Psoas muscle (tissue), 8 donors: ENCODE measurements at places on chromosomes 11 and 22. TPM values are rescaled to one million over a fixed set of nuclear protein-coding genes. Genes with fewer than 3 reads are reported as not detected.

RBM14 gene
- polyA plus RNA-seq: 15.0 TPM

FOLR3 gene
- not detected for polyA plus RNA-seq

DNA sequence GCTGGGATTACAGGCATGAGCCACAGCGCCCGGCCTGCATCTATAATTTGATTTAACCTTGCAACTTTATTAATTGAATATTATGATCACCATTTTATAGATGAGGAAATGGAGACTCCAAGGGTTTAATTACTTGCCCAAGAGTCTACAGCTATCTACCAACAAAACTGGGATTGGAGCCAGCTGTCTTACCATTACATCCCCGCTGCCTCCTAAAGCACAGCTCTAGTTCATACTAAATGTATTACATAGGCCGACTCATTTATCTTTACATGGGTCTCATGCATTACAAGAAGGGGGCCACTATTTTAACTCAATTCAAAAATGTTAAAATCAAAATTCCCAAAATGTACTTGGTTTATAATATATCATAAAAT lies 14.1 kb upstream of the TMA7B start:
- DNase-seq: no peak

DNA sequence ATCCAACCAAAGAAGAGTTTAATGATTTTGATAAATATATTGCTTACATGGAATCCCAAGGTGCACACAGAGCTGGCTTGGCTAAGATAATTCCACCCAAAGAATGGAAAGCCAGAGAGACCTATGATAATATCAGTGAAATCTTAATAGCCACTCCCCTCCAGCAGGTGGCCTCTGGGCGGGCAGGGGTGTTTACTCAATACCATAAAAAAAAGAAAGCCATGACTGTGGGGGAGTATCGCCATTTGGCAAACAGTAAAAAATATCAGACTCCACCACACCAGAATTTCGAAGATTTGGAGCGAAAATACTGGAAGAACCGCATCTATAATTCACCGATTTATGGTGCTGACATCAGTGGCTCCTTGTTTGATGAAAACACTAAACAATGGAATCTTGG lies 23.9 kb downstream of the KDM4D start:
- no peak for DNase-seq

GRCh38 chr11:120078397-120078796 lies 59.5 kb downstream of the TRIM29 start:
- no peak for DNase-seq

SPDYC gene
- polyA plus RNA-seq: not detected

DNA sequence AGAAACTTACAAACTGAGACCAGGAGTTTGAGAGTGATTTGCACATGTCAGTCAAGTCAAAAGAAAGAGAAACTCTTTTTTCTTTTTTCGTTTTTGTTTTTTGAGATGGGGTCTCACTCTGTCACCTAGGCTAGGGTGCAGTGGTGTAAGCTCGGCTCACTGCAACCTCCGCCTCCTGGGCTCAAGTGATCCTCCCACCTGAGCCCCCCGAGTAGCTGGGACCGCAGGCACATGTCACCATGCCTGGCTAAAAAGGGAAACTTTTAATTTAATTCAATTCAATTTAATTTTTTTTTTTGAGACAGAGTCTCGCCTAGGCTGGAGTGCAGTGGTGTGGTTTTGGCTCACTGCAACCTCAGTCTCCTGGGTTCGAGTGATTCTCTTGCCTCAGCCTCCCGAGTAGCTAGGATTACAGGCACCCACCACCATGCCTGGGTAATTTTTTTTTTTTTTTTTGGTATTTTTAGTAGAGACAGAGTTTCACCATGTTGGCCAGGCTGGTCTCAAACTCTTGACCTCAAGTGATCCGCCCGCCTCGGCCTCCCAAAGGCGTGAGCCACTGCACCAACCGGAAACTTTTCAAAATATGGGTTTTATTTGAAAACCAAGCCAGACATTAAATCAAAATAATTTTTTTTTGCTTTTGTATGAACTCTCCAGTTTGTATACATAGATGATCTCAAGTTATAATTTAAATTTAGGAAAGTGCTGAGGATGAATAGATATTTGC lies 9.9 kb downstream of the UCP3 start:
- DNase-seq: no peak

TMEM138 gene
- polyA plus RNA-seq: 31.5 TPM

DNA sequence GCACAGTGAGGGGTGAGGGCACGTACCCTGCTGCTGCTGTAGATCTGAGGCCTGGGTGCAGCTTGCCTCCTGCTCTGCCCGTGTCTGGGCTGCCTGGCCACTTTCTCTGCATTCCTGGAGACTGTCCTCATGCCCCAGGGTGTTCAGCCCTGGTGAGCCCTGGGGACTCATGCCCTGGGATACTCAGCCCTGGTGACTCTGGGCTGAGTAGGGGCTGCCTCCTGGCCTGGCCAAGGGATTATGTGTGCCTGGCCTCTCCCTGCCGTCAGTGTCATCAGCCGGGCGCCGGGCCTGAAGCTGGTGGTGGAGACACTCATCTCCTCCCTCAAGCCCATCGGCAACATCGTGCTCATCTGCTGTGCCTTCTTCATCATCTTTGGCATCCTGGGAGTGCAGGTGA lies 94.7 kb downstream of the CACNA1I start:
- DNase-seq: no peak

GRCh38 chr11:124898263-124898680 lies 607 bp upstream of the ROBO4 start:
- DNase-seq: no peak

NCAM1 gene
- 1.5 TPM for polyA plus RNA-seq

MOGAT2 gene
- not detected for polyA plus RNA-seq

STK33 gene
- polyA plus RNA-seq: 1.1 TPM

DNA sequence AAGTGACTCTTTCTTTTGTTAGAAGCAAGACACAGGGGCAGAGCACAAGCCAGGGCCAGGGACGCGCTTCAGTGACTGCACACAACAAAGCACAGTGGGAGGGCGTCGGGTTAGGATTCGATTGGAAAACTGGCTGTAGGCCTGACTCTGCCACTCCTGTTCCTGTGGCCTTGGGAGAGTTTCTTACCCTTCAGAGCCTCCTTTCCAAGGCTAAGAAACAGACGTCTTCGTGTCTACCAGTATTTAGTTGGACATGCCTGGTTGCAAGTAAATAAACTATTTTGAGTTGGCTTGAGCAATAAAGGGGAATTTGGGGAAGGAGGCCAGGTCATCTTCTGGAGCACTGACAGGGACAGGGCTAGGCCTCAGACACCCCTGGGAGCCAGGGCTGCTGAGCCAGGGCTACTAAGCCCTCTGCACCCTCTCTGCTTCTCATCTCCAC lies 549.1 kb downstream of the INSC start:
- no peak for DNase-seq

- DNase-seq: no peak
These were observed 55.0 kb upstream of the VSTM5 start for GRCh38 chr11:93905384-93905783.

GRCh38 chr11:44011797-44012196 lies 36.0 kb upstream of the ACCSL start:
- no peak for DNase-seq

DNA sequence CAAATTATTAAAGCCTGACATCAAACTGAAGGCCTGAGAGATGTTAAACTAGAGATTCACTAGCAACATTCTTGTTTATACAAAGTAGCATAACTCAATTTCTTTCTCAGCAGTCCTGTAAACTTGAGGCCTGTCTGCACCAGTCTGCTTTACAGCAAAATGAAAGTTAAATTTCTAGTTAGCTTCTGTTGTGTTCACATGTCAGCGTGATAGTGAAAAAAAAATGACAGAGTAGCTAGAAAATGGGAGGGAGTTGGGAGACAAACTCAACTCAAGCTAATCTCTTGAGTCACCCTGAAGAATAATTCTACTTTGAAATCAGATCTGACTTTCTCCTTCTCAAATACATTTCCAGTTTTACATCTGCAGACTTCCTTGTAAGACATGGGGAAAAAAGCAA lies 6.5 kb downstream of the RBFOX2 start:
- DNase-seq: no peak

- DNase-seq: peak; percentile 92
These were observed at the start of gene LRRC74B for GRCh38 chr22:21045585-21046294. LRRC74B (plus strand) TSS chr22:21045946; CDS start chr22:21045987, 41 bp downstream.

PCNX3 gene
- 6.5 TPM for polyA plus RNA-seq

- no peak for DNase-seq
These were observed 911 bp downstream of the EMID1 start for GRCh38 chr22:29206372-29207242.

DNA sequence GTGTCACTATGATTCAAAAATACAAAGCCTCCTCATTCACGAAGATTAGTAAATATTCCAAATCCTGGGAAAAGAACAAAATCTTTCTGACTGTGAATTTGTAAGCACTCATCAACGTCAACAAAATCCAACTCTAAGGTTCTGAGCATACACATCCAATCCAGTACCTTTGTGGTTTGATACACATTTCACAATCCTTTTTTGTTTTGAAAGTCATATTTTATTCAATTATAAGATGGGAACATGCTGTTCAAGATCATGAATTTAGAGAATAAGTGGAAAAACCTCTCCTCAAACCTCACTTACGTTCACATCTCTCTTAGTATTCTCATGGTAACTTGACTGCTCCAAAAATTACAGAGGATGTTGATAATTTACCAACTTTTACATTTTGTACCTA lies 9.6 kb upstream of the MMP3 start:
- no peak for DNase-seq

DNA sequence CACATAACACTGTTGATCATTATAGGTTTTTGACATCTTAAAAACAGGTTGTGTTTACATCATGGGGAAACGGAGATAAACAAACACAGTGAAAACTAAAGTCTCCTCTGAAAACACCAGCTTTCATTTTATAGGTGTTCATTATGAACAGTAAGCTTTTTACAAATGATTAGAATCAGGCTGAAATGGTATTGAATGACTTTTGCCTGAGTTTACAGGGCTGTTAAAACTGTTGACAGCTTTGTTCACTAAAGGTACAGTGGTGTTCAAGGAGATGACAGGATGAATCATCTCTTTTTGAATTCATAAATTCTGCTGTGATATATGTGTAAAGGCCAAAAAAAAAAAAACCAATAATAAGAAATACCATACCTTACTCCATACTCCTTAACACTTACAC lies 184.6 kb upstream of the CNTN5 start:
- DNase-seq: no peak

DNA sequence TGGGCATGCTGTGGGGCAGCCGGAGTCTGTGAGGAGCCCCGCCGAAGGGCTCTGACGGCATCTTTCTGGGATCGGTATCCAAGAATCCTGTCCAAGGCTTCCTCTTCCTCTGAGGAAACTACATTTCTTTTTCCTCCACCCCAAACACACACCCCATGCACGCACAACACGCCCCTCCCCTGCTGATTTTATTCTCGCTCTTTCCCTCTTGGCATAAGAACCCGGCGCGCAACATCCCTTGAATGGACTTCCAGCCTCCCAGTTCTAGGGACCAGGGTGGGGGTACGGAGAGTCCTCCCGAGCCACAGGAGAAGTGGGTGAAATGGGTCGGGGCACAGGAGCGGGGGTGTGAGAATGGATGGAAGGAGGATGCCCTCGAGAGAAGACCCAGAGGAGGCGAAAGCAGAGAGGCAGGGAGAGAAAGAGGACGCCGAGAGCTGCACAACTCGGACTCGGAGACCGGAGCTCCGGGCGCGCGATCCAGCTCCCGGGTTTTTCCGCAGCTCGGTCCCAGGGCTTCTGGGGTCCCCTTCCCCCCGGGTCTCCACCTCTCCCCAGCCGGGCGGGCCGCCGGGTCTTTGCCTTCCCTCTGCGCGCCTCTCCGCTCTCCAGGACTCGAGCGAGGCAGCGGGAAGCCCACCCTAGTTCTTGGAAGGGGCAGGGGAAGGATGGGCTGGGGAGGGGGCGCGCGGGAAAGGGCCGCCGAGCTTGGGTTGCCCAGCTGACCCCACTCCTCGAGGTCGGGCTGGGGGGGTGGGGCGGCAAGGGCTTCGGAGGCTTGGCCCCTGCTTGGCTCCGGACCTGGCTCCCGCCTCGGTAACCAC lies 1.5 kb upstream of the LARGE1 start:
- DNase-seq: peak; percentile 75

DNA sequence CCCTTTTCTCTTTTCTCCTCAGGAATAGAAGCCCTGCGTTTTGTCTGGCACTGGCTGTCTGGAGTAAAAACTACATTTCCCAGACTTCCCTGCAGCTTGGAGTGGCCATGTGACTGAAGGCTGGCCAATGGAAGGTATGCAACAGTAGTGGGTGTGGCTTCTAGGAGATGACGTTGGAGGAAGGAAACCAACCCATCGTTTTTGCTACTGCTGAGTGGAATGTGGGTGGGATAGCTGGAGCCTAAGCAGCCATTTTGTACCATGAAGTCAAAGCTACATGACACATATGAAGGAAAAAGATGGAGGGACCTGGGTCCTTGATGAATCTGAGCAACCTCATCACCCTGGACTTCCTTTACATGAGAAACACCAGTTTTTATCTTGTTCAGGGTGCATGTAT lies 19.6 kb downstream of the FGF3 start:
- DNase-seq: no peak

DNA sequence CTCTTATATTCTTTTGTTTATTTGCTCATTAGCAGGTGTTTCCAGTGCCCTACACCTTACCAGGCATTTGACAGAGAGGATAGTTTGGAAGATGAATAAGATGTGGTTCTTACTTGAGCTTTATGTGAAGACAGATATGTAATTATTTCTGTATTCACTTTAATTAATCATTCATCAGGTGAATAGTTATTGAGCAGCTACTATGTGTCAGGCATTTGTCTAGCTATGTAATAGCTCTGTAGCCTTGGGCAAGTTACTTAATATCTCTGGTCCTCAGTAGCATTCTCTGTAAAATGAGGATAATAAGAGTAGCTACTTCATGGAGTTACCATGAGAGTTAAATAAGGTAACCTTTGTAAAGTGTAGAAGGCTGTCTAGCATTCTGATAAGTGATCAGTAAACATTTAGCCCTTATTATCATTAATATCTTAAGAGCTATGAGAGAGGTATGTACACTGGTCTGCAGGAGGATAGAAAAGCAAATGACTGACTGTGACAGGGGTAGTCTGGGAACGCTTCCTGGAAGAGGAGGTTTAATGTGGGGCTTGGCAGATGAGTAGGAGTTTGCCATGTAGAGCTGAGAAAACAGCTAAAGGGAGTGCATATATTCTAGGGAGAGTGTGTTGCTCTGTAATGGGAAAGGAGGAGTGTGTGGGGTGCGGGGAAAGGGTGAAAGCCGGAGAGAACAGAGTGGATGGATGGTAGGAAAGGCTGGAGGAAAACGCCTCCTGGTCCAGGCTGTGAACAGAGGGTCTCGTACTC lies 56.1 kb downstream of the MICAL2 start:
- no peak for DNase-seq

MN1 gene
- polyA plus RNA-seq: 17.6 TPM
